ENCODE measurements at places on chromosomes 3 and 15.

DNA sequence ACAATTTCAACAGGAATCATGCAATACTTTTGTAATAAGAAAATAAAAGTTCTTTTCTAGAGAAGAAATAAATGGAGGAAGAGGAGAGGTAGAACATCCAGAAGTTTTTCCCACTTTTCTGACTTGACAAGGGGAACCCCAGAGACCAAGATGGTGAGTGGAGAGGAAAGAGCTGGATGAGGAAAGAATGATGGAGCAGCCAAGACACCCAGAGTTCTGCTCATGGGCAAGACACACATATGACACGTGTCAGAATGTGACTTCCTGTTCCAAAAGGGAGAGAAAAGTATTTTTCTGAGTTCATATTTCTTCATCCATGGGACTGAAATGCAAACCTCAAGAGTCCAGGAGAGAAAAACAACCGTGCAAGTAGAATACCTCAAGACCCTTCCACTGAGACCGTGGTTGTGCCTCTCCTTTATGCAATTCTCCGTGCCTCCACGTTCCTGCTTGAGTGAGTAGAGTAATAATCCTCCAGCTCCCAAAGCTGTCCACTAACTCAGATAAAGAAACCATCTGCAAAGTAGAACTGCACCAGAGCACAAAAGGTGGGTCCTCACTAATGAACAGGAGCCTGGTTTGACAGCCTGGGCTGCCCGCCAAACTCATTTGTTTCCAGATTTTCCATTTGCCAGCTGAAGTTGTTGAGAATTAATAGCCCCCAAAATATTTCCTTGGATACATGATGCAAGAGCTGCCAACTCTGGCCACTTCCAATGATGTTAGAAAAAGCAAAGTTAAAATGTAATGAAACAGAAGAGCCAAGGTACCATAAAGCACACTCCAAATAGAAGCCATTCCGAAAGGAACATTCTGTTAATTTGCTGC lies 272.6 kb upstream of the IGF1R start:
- no peak for DNase-seq

DNA sequence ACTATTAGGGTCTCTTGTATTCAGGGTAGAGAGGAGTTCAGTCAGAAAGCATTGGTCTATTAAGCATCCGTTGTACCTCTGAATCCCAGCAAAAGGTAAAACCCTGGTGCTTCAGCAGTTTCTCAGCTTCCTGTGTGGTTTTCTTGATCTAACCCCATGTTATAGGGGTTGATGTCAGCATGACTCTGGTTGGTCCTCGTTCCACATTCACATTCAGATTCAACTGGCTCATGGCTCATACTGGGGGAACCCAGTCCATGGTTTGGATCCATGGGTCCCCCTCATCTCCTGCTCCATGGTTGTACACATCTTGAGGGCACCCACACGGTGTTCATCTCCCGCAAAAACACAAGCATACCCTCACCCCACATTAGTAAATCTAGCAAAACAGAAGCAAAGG lies 47.7 kb upstream of the C2CD4B start:
- DNase-seq = no peak

DNA sequence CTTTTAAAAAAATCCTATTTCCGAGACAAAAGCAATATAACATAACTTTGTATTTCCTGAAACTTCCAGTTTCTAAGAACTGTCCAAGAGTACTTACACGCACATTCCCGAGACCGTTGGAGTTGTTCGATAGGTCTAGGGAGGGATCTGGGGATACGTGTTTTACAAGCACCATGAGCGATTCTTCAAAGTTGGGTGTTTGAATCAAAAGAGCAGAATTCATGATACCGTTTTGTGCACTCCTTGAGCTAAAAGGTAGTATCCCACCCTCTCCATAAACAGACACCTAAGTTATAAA lies 700 bp upstream of the EDEM1 start:
- DNase-seq = no peak

DNA sequence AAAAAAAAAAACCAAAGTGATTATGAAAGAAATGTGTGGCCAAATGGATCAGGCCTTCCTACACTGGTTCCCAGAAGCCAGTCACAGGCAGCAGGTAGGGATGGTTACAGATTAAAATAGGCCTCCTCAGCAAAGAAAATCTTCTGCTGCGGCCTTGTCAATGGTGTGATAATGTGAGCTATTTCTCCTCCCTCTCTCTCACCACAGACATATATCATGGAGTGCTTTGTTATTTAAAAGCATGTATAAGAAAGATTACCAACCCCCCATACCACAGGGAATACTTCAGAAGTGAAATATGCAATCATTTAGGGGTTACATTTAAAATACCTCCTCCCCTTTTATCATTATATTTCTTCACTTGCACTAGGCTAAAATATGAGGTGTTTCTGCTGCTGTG lies 32.2 kb upstream of the LRTM1 start:
- DNase-seq = no peak

GRCh38 chr15:74180881-74181602 lies 7.5 kb downstream of the ISLR start:
- DNase-seq = no peak

GRCh38 chr3:129002573-129003569 lies 1.8 kb downstream of the EFCC1 start:
- no peak for DNase-seq

GRCh38 chr3:162865466-162865865 lies 1368.9 kb downstream of the OTOL1 start:
- no peak for DNase-seq

DNA sequence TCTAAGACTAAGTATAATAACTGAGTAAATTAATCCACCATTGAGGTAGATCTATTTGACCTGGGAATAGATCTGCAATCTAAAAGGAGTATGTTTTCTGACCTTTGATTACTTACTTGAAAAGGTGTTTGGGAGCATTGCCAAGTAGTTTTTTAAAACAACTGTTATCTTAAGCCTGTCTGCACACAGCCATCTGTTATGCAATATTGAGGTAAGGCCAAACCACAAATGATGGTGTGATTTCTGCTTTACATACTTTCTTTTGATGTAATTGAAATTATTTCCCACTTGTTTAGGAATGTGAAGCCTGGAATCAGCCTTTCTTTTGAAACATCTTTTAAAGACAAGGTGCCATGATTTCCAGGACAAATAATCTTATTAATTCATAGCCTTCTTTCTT lies 274.0 kb downstream of the BBX start:
- DNase-seq = peak; percentile 80

GRCh38 chr3:15288331-15289035 lies 43.9 kb downstream of the SH3BP5 start:
- no peak for DNase-seq

- DNase-seq = no peak
Measured at GRCh38 chr3:100533176-100533575, 40.8 kb downstream of the TMEM45A start.

- DNase-seq = peak; percentile 45
Measured at GRCh38 chr3:144187531-144188210, 216.0 kb downstream of the DIPK2A start.

DNA sequence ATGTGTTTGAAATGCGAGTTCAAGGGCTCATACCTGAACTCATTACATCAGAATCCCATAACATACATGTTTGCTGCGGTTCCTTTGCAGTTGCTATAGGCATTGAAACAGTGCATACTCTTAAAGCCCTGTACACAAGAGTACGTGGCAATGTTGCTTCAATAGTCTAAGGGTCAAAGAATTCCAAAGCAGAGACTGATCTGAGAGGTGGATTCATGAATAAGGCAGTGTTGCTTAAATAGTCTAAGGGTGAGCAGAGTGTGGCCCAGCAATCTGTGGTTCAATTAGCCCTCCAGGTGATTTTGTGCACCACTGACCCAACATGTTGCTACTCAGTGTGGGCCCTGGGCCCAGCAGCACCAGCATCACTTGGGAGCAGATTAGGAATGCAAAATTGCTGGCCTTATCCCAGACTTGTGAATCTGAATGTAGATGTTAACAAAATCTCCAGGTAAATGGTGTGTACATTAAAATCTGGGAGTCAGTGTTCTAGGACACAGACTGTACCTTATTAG lies 314.7 kb upstream of the UMPS start:
- DNase-seq = no peak

GRCh38 chr3:24440760-24441464 lies 53.7 kb downstream of the THRB start:
- no peak for DNase-seq

DNA sequence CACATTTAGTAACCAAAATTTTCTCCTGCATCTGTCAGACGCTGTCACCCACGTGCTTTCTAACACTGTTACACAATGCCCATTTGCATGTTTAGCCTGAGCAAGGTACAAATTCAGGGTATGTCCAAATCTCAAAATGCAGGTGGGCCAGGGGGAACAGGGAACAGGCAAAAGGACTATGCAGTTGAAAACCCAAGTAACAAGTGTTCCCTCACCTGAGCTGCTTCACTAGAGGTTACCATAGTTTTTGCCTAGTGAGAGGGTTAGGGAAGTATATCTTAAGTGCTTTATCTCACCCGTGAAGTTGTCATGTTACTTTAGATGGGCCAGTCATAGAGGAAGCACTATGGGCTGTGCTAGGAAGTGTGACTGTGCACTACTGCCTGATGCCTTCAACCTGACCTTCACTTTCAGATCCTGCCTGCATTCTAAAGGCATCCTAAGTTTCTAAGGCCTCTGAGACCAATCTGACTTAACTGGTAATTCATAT lies 6.0 kb upstream of the TMEM87A start:
- DNase-seq = no peak

DNA sequence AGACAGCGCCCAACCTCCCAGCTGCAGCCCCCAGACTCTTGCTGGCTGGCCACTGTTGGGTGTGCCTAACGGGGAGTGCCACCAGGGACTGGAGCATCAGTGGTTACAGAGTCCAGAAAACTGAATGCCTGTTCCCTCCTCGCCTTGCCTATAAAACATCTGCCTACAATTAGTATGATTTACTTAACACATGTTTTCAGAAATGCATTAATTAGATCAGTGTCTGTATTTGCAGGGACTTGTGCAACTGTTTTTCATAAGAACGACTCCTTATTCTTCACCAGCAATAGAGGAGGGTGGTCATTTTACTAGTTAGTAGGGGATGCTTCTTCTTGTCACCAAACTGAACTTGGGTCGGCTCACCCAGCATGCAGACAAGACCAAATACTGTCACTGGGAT lies 248.7 kb downstream of the GABRG3 start:
- no peak for DNase-seq

DNA sequence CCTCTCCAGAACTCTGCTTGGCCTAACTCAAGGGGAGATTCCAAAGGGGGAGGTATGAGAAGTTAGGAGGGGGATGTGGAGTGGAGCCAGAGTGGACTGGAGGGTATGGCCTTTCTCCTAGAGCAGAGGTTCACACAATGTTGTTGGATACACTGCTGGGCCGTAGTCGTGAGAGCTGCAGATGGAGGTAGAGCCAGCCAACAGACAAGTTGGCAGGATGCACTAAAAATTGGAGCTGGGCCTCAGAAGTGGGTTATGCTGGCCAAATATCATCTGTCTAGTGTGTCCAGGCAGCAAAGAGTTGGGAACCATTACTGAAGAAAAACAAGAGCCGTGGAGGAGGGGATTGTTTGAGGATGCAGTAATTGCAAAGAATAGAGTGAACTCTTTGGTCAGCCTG lies 27.7 kb upstream of the LRRFIP2 start:
- no peak for DNase-seq

DNA sequence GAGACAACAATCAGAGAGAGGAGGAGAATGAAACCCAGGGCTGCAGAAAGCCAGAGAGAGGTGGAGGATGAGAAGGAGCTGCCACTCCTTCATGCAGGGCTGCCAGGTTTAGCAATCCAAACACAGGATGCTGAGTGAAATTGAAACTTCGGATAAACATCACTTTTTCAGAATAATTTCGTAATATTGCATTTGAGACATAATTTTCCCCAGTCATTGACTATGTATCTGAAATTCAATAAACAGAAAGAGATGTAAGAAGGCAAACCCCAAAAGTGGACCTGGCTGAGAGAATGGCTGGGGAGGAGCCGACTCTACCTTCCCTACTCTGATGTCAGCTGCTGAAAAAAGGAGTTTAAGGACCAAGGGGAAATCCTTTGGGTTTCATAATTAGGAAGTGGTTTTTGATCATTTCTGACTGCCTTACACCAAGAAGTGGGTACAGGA lies 33.8 kb downstream of the SLC9A9 start:
- DNase-seq = no peak

GRCh38 chr3:32816439-32817256 lies 1.1 kb upstream of the TRIM71 start:
- DNase-seq = no peak

DNA sequence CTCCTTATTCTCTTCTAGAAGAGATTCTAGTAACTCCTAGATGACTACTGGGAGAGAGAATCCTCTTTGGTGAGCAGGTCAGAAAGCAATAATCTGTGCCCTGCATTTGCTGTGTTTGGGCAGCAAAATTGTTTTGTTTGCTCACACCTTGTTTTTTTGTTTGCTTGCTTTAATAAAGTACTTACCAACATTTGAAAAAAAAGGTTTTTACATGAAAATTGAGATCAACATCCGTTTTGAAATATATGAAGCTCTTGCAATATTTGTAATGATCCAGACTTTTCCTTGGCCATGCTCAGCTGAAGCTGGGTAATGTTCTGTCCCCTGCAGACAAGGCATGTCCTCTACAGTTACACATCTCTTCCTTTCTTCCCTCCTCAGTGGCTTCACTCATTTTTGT lies 62.2 kb downstream of the DIPK2A start:
- DNase-seq = no peak

GRCh38 chr3:63467392-63467791 lies 185.1 kb upstream of the SNTN start:
- no peak for DNase-seq

GRCh38 chr15:67050062-67050461 lies 15.3 kb upstream of the SMAD3 start:
- no peak for DNase-seq

- DNase-seq = no peak
Measured at GRCh38 chr3:67106874-67107273, 108.8 kb downstream of the KBTBD8 start.

- no peak for DNase-seq
Measured at GRCh38 chr15:26223720-26224119, 360.6 kb upstream of the ATP10A start.

DNA sequence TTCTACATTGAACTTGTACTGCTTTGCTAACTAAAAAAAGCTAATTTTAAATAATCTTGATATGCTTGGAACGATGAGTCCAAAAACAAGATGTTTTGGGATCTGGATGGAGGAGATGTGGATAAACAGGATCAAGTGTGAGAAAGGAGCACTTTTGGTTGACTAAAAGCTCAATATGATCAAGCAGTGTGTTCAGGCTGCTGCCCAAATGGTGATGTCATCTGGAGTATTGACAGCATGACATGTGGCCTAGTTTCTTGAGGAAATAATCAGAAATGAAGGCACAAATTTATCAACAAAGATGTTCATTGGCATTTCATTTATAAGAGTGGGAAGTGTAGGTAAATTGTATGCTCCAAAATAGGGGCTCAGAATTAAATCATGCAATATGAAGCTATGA lies 161.2 kb downstream of the SOX2 start:
- DNase-seq = no peak

All from NCI-H1694 treated with DMSO at 0.1 percent for 48 hours (cell line).